ENCODE measurements at places on chromosomes 4 and X.
A peak's percentile ranks its signal among the peaks of the same experiment; 100 is the strongest.

- no peak for DNase-seq
These were observed 6.9 kb downstream of the SLC10A7 start for GRCh38 chr4:146514651-146515357.

DNA sequence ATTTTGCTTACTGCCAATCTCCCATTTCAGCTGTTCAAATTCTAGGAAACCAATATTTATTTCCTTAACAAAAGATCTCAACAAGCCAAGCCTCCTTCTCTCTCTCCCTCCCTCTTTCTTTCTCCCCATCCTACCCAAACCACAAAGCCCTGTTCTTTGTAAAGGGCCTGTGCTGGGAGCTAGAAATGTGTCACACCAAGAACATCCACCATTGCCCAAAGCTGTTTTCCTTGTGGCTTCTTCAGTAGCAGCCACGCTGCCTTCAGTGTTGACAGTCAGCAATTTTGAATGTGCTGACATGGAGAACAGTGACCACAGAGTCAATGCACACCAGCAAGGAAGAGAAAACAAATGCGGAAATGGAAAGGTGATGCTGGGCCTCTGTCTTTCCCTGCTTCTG lies 203.0 kb downstream of the MAML3 start:
- DNase-seq: peak; percentile 86

GRCh38 chrX:10833299-10834169 lies 213.1 kb upstream of the MID1 start:
- DNase-seq: peak; percentile 17

- DNase-seq: peak; percentile 15
These were observed 40.8 kb downstream of the LAMP2 start for GRCh38 chrX:120428309-120428708.

- no peak for DNase-seq
These were observed 103.6 kb upstream of the BMP3 start for GRCh38 chr4:80926891-80927290.
